Activated CD4-positive, alpha-beta T cell treated with anti-CD3 and anti-CD28 coated beads for 24 hours (primary cell): ENCODE measurements at places on chromosomes 2 and 18.

DNA sequence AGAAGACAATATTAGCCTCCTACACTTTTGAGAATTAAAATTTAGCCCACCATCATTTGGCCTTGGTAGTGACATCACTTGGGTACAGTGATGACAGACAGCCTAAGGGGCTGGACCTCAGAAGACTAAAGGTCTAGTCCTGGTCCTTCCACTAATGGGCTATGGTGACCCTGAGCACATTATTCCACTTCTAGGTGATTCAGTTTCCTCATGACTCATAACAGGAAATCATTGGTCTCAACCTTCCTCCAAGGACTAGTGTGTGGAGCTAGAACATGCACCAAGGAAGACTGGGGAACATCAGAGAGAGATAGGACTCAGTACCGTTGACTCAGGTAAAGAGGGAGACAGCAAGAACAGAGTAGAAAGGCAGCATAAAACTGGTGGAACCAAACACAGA lies 64.0 kb downstream of the TFCP2L1 start:
- no peak for DNase-seq

GRCh38 chr18:41646915-41647620 lies 308.0 kb upstream of the PIK3C3 start:
- DNase-seq: no peak

DNA sequence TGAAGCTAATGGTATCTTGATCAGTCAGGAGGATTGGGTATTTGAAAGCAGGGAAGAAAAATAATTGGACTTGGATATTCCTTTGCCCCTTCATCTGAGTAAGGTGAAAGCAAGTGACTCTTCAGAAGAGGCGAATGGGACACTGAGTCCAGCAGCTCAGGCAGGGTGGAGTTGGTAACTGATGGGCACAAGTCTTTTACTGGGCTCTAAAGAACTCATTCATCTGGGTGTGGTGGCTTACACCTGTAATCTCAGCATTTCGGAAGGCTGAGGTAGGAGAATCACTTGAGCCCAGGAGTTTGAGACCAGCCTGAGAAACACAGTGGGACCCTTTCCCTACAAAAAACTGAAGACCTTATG lies 11.2 kb downstream of the CFLAR start:
- DNase-seq: no peak

- DNase-seq: no peak
Measured at GRCh38 chr2:241853651-241854341, 4.9 kb downstream of the PDCD1 start.

DNA sequence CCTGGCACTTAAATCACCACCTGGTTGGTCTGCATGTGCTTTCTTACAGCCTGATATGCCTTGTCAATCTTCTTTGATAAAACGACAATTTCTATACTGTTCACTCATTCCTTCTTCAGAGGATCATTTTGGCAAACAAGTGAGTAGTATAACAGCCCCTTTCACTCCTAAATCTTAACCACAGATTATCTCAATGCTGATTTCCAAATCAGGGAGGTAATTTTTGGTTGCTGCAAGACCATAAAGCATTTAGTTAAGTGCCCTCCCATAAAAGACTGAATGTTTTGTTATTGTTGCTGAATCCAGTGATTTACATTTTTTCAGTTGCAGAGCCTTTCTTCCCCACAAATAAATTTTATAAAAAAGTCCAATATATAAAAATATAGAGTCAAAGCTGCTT lies 129.2 kb upstream of the CYP26B1 start:
- DNase-seq: no peak

- no peak for DNase-seq
Measured at GRCh38 chr2:233707940-233708644, 4.6 kb upstream of the UGT1A5 start.

DNA sequence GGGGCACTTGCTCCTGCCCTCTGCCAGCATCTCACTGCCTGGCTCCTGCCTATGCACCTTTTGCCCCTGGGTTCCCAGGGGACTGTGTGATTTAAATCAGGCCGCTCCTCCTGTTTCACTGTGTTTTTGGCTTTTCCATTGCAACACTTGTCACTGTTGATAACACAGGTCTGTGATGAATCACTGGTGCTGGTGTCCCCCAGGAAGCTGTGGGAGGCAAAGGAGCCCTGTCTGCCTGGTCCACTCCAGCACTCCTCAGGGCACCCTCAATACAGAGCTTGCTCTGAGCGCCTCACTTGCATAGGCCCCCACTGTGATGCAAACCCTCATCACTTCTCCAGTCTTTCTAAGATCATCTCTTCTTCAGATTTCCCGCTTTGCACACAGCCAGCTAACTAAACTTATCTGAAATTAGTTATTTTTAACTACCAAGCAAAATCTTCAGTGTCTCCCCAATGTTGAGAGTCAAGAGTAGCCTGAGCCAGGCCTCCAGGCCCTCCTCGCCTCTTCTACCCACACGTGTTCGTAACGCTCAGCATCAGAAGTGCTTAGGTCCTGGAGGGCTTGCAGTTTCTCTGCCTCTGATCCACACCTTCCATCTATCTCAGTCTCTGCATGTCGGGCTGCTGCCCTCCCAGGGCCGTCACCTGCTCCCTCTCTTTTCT lies 2.8 kb downstream of the TMEM18 start:
- no peak for DNase-seq

DNA sequence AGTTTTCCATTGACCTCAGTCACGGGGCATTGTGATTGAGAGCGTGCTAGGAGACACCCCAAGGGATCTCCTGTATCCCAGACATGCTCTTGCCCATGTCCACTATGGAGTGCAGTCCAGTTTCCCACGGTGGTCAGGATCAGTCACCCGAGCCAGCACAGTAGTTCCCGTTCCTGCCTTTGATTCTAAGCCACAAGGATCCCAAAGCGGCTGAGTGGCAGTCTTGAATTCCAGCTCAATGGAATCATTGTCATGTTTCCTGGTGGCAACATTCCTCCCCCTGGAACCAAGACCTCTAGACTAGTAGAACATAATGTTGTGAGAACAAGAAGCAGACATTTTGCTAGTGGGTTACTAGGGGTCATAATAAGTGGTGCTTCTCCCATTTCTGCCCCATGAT lies 154.3 kb downstream of the SEPTIN10 start:
- no peak for DNase-seq
